ENCODE measurements at places on chromosomes 16 and 17.

DNA sequence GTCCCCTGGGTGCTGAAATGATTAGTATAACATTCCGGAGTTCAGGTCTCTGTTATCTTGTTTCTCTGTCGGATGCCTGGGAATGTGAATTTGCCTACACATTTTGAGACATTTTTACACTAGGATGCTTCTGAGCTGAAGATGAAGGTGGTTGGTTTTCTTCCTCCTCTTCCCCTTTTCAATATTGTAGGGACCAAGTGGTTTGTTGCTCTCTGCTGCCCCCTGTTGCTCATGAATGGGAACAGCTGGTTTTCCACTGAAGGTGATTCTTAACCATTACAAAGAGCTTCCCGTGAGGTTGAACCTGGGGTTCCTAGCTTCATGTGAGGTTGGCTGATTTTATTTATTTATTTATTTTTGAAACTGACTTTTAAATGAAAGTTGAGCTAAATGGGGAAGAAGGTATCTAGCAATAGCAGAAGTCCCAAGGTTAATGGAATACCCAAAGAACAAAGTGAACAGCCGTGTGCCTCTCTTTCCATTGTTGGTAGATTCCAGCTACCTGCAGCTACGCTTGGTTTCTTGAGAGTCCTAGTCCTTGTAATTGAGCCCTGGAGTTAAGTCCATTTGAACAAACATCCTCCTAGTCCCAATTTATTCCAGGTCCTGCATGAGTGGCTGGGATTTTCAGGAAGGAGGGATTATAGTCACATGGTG is 983.9 kb upstream of the EEF2KMT start:
- DNase-seq = peak; percentile 56

GRCh38 chr17:207775-208174 is 26.3 kb upstream of the DOC2B start:
- no peak for DNase-seq

- DNase-seq = no peak
Measured at GRCh38 chr16:87691686-87692079, 74.1 kb downstream of the KLHDC4 start.

GRCh38 chr17:3944485-3945388 is 19.5 kb downstream of the ATP2A3 start:
- DNase-seq = peak; percentile 37

DNA sequence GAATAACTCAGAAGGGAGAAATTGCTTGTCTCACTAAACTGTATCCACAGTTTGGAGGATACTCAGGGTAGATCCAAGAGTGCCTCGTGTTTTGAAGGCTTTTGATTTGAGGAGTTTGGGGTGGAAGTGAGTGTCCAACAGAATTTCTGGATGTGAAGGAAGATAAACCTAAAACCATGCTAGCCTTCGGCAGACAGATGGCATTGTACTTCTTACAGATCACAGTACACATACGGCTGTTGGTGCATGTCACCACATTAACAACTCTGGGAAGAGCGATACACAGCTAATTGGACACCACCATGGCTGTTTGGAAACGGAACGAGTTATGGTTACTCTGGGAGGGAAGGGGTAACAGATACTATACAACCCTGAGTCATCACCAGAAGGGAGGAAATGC is 420.4 kb downstream of the GRIN2A start:
- DNase-seq = no peak

DNA sequence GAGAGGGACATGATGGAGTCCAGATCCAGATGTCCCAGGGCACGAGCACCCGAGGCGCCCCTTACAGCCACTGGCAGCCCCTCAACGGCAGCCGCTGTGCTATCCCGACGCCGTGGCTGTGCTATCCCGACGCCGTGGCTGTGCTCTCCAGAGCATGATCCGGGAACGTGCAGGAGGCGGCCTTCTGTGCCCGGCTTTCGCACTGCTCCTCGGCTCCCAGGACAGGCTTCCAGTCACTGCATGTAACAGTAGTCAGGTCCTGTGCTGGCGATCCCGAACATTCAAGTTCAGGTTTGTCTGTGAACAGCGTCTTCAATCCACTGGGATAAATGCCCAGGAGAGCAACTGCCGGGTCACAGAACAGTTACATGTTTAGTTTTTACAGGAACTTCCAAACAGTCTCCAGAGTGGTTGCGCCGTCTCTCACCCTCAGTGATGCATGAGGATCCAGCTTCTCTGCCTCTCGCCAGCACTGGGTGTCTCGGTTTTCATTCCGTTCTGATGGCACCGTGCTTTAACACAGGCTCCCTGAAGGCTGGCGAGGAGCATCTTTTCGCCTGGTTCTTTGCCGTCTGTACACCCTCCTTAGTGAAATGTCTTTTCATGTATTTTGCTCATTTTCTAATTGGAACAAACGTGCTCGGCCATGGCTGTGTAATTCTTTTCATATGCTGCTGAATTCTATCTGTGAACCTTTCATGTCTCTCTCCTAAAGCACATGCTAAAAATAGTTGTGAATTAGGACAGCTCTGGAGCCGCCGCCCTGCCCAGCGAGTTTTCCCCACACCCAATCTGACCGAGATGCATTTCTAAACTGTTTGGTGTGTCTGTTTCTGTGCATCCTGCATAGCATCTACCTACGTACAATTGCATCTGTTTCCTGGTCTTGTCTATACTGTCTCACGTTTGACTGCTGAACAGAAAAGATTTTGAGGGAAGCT is 72.6 kb upstream of the METRNL start:
- DNase-seq = no peak

DNA sequence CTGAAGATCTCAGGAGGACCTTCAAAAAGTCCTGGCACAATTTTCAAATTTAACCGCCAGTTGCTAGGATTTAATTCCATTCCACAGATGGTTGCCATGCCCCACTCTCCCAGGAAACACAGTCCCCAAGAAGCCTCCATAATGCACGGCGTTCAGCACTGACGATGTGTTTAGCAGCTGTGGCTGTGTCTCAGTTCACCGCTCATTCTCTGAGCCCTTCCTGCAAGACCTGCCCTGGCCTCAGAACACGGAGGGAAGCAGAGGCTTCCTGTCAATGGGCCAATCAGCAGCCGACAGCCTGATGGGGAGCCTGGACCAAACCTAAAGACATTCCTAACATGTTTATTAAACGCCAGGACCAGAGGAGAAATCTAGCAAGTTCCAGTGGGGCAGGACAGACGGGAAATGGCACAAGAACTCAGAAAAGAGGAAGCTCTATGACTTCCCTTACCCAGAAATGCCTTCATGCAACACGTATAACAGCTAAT is 4.9 kb downstream of the MYLK3 start:
- no peak for DNase-seq

DNA sequence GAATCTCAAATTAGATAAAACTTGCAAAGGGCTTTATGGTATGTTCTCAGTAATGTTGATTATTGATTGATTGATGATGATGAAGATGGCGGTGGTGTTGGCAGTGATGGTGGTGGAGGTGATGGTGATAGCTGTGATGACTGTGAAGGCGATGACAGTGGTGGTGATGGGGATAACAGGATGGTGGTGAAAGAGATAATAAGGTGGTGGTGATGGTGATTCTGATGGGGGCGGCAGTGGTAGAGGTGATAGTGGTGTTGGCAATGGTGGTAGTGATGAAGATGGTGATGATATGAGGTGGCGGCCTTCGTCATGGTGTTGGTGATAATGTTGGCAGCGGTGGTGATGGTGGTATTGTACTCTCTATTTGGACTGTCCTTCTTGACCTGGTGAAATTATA is 238.3 kb downstream of the XYLT1 start:
- no peak for DNase-seq

- no peak for DNase-seq
Measured at GRCh38 chr17:66175892-66176291, 16.0 kb downstream of the CEP112 start.

GRCh38 chr17:78617511-78618061 is 40.4 kb upstream of the DNAH17 start:
- no peak for DNase-seq

DNA sequence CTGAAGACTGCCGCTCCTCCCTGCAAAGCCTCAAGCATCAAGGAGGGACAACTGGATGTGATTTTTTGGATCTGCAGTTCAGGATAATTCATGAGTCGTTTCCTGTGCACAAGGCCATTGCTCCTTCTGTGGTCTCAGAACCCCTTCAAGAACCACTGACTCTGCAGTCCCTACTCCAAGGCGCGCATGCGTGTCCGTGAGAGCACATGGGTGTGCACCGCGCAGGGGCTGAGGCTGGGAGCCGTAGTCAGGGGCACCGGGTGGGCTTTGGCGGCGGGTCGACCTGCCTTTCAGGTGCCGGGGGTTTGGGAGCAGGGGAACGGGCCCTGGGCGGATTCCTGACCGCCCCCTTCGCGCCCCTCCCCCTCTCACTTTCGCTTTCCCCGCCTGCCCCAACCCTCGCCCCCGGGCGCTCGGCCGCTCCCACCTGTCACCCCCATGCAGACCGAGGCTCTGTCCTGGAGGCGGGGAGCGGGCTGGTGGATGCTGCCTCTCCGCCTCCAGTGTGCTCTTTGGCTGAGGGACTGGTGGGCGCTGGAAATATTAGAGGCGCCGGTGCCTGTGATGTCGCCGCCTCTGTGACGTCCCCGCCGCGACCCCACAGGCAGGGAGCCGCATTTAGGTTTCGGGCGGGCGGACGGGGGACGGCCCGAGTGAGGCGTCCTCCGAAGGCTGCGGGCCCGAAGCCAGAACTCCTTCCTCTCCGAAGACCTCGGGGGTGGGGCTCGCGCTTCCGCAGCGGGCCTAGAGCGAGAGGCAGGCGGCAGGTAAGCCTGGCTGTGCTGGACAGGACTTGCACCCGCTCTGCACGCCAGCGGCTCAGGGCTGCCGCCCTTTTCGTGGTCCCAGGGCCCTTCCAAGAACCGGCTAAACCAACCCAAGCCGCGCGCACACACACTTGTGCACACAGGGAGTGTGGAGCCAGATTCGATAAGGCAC is at the start of gene SPATA32:
SPATA32 (minus strand) TSS at position 518 of the 939 bp plus-strand sequence; CDS start at position 440, 78 bp downstream.
- peak; percentile 74 for DNase-seq

- DNase-seq = peak; percentile 88
Measured at GRCh38 chr16:88743693-88744576, 37.6 kb downstream of the CTU2 start.

- DNase-seq = no peak
Measured at GRCh38 chr16:844638-845350, 44.3 kb upstream of the GNG13 start.

DNA sequence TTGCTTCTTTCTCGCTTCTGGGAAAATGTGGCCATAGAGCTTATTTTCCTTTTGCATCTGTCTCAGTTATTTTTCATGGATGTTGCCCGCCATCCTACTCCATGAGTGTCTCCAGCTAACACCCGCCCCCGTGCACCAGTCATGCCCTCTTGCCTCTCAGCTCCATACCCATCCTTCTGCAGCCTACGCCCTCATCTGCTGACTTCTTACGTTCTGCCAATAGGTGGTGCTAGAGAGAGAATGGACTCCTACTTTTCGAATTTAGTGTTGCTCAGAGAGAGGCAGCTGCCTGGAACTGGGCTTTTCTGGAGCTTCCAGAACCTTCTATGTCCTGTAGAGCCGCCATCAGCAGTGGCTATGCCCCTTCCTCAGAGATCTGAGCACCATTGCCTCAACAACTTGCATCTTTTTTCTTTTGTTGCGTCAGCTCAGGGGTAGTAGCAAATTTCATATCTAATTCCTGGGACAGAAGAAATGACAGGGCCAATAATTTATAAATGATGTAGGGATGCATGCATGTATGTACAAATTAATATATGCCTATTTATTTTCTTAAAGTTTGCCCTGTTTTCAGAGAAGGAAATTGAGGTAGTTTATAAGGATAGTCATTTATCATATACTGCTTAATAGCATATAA is 119.7 kb upstream of the MYOCD start:
- peak; percentile 47 for DNase-seq

DNA sequence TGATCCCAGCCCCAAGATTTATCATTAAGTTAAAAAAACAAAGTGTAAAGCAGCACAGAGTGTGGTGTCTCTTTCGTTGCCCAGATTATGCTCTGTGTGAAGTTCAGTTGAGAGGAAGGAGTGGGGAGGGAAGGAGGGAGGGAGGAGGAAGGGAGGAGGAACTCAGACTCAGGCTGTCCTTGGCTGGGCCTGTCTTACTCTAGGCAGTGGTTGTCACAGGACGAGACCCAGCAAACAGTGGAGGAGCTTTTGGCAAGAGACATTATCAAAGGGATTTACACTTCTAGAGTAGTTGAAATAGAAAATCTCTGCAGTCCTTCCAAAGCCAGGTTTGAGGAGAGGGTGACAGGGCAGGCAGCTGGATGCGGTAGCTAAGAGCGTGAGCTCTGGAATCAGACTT is 27.8 kb downstream of the KNOP1 start:
- DNase-seq = no peak

- peak; percentile 28 for DNase-seq
Measured at GRCh38 chr17:20008242-20009051, 712 bp upstream of the SPECC1 start.

DNA sequence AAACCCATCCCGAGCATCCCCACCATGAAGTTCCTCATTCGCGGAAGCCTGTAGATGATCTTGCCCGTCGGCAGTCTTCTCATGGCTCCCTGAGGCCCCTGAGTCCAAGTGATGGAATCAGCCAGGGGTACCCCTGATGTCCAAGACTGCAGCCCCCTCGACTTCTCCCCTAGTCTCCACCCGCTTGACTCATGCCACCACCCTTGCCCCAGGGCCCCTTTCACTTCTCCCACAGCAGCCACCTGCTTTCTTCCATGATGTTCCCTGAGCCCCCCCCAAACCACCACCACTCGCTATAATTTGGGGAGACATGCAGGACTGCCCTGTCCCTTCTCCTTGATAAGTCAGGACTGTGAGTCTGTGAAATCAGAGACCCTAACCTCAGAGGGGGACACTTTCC is 11.4 kb downstream of the BEAN1 start:
- DNase-seq = no peak

- no peak for DNase-seq
Measured at GRCh38 chr17:67646472-67646871, 71.3 kb upstream of the NOL11 start.

DNA sequence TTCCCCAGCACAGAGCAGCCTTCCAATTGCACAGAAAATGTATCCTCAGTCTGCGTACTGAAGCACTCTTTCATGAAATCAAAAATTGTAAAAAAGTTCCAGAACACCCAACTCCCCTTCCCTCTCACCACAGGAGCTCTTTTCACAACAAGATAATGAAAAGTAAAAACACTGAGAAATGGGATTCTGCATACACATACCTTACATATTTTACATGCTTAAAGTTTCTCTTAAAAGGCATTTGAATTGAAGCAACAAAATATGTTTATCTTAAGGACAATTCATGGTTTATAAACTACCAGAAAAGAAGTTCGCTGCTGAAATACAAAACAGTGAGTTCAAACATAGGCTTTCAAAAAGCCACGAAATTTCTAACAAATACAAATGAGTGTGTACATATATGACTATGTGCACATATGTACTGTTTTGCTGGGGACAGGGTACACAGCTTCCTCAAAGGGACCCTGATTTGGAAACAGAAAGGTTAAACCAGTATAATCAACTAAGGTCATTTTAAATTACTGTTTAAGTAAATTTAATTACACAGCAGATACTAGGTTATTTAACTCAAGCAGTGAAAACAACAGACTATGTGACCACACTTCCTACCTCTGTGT is 33.8 kb downstream of the COG1 start:
- no peak for DNase-seq

DNA sequence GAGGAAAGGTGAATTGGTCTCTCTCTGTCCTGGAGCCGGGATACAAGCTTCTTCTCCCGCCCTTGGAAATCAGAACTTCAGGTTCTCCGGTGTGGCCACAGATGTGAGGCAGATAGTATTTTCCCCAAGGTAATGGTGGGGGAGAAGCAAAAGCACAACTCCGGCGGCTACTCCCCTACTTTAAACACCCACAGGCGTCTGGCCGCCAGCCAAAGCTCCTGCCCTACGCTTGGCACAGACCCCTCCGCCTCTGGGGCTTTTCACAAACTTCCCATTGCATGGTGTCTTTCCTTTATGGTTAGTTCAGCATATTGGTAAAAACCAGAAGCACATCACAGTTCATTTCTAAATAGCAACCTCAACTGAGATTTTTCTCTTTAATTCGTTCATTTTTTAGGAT is 39.4 kb upstream of the B4GALNT2 start:
- no peak for DNase-seq
